ENCODE measurements at places on chromosomes 3 and 15. TPM values are rescaled to one million over a fixed set of nuclear protein-coding genes. Genes with fewer than 3 reads are reported as not detected.

Gene C15orf62
- total RNA-seq: not detected

Gene CCR9
- total RNA-seq: not detected

Gene SLC22A14
- under 0.01 TPM for total RNA-seq

Gene ONECUT1
- 0.14 TPM for total RNA-seq

Gene CCR2
- not detected for total RNA-seq

Gene STARD5
- total RNA-seq: 11.8 TPM

Gene ATP13A5
- total RNA-seq: not detected

Gene SH3BP5
- 33.4 TPM for total RNA-seq

Gene LDHAL6B
- total RNA-seq: not detected

Gene GHSR
- total RNA-seq: not detected

Gene EHD4
- total RNA-seq: 8.6 TPM

Gene OR5K2
- total RNA-seq: not detected

Gene RBP2
- not detected for total RNA-seq

Gene PLA2G4F
- not detected for total RNA-seq

Gene ARGFX
- total RNA-seq: not detected

Gene PLA2G4B
- 0.71 TPM for total RNA-seq

Gene CD86
- not detected for total RNA-seq

Gene KBTBD13
- total RNA-seq: not detected

Gene SEMA3G
- total RNA-seq: under 0.01 TPM

Gene P2RY1
- total RNA-seq: 4.4 TPM

Gene CORO2B
- total RNA-seq: 5.3 TPM

Gene XRN1
- total RNA-seq: 47.5 TPM

Gene SLC51B
- 2.0 TPM for total RNA-seq

Gene RAD54L2
- 13.5 TPM for total RNA-seq

Gene PRKCD
- total RNA-seq: 2.2 TPM

Gene MYD88
- total RNA-seq: 8.1 TPM

Gene EIF4E3
- total RNA-seq: 1.1 TPM

Gene BFSP2
- total RNA-seq: not detected

Gene TMCO5A
- total RNA-seq: not detected

Gene OR5H6
- total RNA-seq: not detected

Gene GBE1
- total RNA-seq: 217 TPM

Gene SLMAP
- 37.1 TPM for total RNA-seq

Gene NOX5
- total RNA-seq: 0.09 TPM

Gene CLDN1
- total RNA-seq: 0.18 TPM

Gene PLA2G4D
- not detected for total RNA-seq

Gene ARHGEF26
- 2.5 TPM for total RNA-seq

Gene CTNNB1
- total RNA-seq: 821 TPM

Gene KCNH8
- not detected for total RNA-seq

Gene ALDH1A2
- total RNA-seq: 1.7 TPM

Gene CLDN18
- total RNA-seq: not detected

Gene PTX3
- total RNA-seq: 679 TPM

Data from smooth muscle cell of bladder (primary cell).